ENCODE measurements at places on chromosomes 3 and 15.

DNA sequence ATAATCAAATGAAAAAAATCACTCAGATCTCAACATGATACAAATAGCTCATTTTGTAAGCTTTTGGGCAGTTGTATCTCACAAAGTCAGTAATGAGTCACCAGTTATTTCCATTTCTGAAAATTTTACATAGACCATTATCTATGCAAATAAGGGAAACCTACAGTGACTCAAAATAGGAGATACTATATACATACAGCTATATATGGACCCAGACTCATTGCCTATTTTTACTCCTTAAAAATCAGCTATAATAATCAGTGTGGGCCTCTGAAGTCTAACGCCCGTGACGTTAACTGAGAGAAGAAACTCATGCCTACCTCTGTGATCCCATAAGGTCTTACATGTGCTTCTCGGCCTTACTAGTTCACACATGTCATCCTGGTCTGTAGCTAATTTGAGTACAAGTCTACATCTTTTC, 31.6 kb downstream of the LRIG1 start:
- DNase-seq = no peak

GRCh38 chr3:183619624-183620251, 15.7 kb upstream of the KLHL24 start:
- DNase-seq = no peak

DNA sequence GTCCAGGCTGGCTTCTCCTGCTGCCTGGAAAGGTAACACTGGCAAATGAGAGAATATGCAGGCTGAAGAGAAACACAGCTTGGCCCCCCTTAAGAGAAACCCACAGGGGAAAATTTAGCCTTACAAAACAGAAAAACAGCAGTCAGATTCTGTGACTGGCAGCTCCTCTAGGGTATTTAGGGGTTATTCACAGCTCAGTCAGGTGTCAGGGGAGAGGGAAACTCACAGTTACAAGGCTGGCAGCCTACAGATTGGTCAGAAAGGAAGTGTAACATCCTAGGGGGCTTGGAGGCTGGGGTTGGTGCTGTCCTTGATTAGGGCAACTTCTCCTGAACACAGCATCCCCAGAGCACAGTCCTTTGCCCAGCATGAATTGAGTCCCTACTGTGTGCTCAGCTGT, 81.4 kb downstream of the SEMA5B start:
- DNase-seq = no peak

DNA sequence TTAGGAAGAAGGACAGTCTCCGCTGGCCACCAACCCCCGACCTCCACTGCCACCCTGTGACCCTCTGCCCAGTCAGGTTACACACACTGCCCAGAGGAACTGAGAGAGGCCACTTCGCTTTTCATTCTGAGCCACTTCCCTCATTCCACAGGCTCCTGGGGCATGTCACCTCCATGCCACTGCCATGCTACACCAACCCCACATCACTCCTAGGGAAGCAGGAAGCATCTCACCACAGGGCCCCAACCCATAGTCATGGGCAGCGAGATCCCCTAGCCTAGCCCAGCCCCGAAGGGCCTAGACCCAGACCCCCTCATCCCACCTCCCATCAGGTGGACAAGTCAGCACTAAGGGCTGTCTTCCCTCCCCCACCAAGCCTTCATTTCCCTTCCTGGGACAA, 1.4 kb downstream of the PLCB2 start:
- no peak for DNase-seq

- DNase-seq = peak; percentile 77
These were observed 11.3 kb upstream of the SOX2 start for GRCh38 chr3:181700168-181701087.

GRCh38 chr3:126132751-126133511, 47.5 kb downstream of the ALDH1L1 start:
- DNase-seq = no peak

DNA sequence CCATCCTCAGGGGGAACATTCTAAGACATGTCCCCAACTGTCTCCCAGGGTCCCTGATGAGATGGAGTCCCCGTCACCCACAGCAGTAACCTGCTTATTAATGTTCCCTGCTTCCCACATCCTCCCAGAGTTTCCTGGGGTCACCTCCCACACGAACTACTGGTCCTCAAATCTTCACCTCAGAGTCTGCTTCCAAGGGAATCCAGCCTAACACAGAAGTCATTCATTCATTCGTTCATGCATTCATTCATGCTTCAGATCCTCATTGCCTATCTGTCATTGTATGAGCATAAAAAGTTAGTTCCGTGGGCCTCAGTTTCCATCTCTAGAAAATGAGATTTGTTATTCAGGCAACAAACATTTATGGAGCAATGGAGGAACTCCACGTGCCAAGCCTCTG, 516.2 kb downstream of the SHQ1 start:
- no peak for DNase-seq

GRCh38 chr15:74817370-74817737, 4.7 kb downstream of the LMAN1L start:
- DNase-seq = no peak

DNA sequence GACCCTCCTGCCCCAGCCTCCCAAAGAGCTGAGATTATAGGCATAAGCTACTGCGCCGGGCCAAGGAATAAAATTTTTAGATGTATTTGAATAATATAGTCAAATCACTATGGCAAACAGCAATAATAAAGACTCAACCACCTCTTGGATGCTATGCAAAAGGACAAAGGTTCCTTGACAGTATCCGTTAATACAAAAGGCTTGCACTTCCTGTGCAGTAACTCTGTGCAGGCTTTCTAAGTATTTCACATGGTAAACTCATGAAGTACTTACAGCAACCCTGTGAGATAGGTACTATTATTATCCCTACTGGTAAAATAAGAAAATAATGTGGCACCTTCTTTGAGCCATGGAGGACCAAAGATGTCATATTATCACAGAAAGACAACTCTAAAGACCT, 86.8 kb downstream of the SHQ1 start:
- no peak for DNase-seq

GRCh38 chr3:73542136-73542535, 82.6 kb downstream of the PDZRN3 start:
- no peak for DNase-seq

DNA sequence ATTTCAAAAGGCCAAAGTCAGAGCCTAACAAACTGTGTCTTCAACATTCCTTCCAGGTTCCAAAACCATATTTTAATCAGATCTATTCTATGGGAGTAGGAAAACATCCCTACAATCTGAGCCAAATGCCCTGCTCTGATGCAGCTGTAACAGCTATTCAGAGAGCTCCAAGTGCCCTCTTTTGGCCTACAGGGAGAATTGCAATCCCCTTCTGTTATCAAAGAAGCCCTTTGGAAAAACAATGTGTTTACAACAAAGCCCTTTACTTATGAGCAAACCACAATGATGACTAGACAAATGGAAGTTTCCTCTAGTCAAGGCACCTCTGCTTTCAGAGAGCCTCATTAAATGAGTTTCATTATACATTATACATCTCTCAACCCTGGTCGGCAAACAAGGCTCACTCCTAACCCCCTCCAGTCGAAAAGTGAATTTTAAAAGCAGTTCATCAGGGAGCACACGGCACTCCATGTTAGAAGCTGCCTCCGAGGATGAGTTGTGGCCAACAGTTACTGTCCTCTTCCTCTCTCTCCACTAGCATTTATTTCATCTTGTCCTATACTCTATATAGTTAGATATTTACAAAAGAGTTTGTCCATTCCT, 42.6 kb upstream of the TMCO5A start:
- DNase-seq = peak; percentile 37

DNA sequence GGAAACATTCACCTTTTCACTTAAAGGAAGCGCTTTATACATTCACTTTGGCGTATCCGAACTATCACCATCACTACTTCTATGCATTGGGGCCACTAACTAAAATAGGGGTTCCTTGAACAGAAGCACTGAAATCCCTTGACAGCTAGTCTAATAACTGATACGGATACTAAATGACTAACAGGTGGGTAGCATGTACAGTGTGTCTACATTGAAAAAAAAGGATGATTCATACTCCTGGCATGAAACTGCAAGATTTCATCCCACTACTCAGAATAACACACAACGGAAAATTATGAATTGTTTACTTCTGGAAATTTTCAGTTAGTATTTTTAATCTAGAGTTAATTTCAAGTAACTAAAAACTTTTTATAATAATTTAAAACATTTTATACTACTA, 96.7 kb downstream of the SMARCC1 start:
- DNase-seq = no peak

DNA sequence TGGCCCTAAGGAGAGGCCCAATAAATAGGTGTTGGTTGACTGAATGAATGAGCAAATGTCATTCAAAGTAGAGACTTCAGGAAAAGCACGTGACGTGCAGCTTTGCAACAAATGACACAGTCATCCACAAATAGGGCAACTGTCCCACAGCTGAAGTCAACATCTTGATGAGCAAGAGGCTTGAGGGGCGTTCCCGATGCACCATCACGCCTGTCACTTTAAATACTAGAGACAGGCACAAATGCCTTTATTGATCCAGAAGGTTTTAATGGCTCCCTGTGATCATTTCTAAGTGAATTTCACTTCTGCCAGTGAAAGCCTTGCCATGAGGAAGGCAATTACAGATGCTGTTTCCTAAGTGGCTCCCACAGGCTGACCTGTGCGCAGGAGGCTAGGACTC, 43.6 kb downstream of the ABTB1 start:
- DNase-seq = no peak

DNA sequence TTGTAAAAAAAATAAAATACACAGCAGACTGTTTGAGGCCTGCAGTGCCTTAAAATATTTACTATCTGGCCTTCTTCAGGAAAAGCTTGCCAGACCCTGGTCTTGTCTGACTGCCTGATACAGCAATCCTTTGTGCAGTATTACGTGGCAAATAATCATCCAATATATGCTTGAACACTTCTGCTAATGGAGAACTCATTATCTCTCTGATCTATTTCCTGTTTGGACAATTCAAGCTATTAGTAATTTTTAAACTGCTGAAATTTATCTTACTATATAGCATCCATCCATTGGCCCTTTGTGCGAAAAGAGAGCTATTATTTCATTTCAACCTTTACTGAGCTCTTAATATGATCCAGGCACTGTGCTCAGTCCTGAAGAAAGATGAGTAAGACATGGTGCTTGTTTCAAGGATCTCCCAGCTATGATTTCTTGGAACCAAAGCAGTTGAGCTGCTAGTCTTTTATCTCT, 15.9 kb downstream of the ATG7 start:
- peak; percentile 62 for DNase-seq

DNA sequence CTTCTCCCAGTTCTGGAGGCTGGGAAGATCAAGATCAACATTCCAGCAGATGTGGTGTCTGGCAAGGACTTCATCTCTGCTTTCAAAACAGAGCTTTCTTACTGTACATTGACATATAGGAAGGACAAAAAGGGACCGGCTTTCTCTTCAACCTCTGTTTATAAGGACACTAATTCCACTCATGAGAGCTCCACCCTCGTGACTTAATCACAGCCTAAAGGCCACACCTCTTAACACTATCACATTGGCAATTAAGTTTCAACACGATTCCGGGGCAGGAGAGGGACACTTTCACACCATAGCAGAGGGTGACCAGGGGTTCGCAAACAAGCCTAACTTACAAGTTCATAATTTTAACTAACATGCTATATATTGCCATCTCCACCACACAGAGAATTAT, 231.5 kb downstream of the MAGI1 start:
- no peak for DNase-seq

DNA sequence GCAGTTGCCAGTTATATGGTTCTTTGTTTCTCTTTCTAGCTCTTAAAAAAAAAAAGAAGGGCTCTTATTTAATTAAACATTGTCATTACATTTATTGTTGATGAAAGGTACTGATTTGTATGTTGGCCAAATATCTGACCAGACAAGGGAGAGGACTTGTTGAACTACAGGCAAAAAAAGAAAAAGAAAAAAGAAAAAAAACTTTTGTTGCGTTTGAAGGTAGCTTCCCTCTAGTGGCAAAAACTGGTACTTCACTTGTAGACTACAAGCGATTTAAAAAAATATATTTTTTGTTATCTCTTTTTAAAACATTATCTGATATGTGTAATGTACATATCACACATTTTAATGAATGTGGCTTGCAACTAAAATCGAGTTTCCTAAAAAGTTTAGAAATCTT, 280.6 kb downstream of the ROBO2 start:
- peak; percentile 1 for DNase-seq

- DNase-seq = peak; percentile 11
These were observed 30.2 kb downstream of the TTBK2 start for GRCh38 chr15:42890161-42890913.

DNA sequence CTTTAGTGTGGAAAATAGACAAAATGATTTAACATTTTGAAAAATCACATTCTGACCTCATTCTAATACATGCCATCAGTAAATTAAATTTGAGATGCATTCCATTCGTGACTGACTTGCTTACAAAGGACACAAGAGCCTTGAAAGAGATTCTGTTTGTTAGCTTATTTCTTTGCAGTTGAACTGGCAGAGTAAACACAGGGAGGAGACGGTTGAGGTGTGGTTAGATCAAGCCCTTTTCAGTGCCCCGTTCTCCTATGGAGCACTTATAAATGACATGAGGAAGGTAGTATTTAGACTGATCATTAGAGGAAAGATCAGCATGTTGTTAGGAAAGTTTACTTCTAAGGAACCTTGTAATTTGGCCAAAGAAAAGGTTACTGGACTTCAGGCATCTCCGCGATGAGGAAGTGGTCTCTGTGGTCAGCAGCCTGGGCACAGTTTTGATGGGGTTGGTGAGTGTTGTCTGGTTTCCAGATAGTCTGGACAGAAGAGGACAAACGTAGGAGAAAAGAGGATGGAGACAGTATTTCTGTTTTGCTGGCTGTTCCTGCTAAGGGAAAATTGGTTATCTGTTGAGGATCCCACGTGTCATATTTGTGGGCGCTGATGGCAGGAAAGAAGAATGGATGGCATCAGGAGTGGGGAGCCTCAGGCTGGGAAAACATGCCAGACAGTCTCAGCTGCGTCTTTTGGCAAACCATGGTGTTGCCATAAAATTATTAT, 328.9 kb upstream of the TBL1XR1 start:
- DNase-seq = no peak

DNA sequence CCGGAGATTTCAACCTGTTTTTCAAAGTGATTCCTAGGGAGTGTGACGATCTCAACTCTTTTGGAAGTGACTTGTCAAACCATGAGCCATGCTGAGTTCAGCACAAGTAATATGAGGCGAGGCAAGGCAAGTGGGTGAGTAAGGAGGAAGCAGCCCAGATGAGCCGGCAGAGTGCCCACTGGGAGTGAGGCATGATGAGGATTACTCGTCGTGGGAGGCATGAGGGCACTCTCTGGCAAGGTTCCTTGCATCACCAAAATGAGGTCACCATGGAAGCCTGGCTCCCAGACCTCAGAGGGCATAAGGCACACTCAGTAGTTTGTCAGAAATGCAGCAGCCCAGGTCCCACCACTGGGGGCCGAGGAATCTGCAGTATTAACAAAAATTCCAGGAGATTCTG, 636.1 kb downstream of the MAGI1 start:
- DNase-seq = no peak

DNA sequence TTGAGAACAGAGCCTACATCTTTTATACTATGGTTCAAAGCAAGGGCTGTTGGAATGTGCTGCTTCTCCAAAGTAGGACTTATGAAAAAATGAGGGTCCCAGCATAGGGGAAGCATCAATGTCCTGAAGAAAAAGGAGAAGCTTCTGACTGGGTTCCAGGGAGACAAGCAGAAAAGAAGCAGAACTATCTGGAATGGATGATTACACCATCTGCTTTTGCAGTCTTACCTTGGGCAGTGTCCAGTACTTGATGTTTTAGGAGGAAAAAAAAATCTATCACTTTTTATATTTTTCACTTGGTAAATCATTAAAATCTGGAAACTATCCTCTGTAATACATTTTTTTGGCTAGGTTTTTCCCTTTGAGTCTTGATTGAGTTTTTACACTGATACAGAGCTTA, 57.9 kb upstream of the DPH6 start:
- DNase-seq = no peak
